Activated T-cell treated with anti-CD3 and anti-CD28 coated beads for 48 hours (primary cell): ENCODE measurements at places on chromosomes 2 and 18.

GRCh38 chr2:70525032-70525431 is 28.6 kb downstream of the TGFA start:
- DNase-seq = no peak

- DNase-seq = no peak
These were observed 48.2 kb downstream of the RNF138 start for GRCh38 chr18:32139835-32140283.

- DNase-seq = no peak
These were observed 29.5 kb downstream of the TTC32 start for GRCh38 chr2:19872302-19872701.

GRCh38 chr18:10515456-10515855 is 10.4 kb upstream of the NAPG start:
- DNase-seq = no peak

- no peak for DNase-seq
These were observed 238.7 kb downstream of the TGIF1 start for GRCh38 chr18:3688690-3689089.

- no peak for DNase-seq
These were observed 27.7 kb downstream of the EIF2AK3 start for GRCh38 chr2:88599527-88599926.

DNA sequence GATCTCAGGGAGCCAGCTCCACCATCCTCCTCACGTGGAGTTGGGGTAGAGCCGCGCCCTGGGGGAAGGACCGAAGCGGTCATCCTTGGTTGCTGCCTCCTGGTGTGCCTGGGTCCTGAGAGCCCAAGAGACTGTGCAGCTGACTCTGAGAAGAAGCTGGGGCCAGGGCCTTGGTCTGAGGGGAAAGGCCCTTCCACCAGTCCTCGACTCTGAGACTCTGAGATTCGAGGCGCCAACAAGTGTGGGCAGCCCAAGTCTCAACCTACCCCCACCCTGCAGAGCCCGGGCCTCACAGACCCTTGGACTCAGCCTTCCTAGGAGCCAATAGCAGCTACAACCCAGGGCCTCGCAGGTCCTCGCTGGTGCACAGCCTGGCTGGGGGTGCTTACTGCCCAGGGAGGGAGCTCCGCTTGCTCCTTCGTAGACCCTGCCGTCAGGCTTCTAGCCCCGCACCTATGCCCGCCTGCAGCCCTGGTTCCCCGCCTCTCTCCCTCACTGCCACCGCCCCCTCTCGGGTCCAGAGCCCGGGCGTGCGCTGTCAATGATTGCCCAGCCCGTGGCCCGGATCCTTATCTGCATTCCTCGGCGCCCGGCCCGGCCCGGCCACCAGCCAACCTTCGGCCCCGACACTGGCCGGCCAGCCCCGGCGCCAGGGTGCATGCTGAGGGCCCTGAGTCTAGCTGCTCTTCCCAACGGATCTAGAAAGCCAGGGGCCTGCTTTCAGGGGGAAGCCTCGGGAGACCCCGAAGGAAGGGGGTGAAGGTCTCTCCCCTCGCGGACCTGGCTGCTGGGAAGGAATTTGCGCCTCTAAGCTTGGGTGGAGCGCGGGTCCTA is 2.0 kb downstream of the IHH start:
- no peak for DNase-seq

- no peak for DNase-seq
These were observed 37.0 kb downstream of the PUM2 start for GRCh38 chr2:20313659-20314058.

GRCh38 chr2:41994233-41994637 is 53.6 kb upstream of the PKDCC start:
- no peak for DNase-seq

GRCh38 chr18:11487390-11487789 is 122.0 kb upstream of the SLC35G4 start:
- DNase-seq = no peak

GRCh38 chr2:193583638-193584400 is 1389.1 kb upstream of the TMEFF2 start:
- no peak for DNase-seq

DNA sequence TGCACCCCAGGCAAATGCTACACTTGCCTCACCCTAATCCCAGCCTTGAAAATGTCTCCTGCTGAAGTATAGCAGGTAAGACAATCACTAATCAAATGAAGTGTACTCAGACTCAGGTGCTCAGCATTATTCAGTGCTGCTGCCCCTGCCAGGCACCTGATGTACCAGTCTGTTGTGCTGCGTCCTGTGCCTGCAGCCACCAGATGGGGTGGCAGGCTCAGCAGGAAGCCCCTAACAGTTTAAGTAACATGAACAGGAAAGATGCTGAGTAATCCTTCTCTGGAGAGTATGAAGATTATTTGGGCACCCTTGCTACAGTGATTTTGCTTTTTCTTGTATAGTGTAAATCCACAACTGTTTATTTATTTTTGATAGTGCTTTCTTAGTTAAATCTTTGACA is 69.1 kb downstream of the TACR1 start:
- no peak for DNase-seq

DNA sequence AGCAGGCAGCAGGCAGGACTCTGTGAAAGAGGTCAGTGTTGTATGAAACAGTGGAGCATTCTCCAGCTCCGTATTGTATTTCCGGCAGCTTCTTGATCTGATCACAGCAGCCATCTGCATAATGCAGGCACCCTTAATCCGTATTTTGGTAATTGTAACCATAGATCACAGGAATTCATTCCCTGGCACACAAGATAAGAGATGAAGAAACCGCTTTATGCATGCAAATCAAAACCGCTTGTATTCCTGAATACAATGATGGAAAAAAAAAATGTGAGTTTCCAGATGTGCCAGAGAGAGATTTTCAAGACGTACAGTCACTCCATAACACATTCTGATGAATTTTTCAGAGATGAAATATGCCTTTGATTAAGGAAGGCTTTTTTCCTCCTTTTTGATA is 221.3 kb downstream of the ACKR3 start:
- no peak for DNase-seq

DNA sequence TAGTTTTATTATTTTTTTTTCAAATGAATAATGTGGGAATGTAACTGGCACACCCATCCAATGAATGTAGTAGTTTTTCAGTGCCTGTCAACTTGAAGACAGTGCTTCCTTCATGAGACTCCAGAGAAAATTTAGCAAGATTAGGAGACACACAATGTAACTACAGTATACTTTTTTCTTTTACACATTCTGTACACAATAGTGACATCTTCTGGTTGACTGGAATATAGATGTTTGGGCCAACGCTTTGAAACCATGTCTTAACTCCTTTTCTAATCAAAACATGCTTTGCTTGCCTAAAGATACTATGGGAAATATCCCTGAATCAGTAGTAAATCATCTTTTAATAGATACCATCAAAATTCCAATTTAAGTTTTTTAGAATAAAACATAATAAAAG is 229.5 kb upstream of the ZC3H15 start:
- DNase-seq = no peak

DNA sequence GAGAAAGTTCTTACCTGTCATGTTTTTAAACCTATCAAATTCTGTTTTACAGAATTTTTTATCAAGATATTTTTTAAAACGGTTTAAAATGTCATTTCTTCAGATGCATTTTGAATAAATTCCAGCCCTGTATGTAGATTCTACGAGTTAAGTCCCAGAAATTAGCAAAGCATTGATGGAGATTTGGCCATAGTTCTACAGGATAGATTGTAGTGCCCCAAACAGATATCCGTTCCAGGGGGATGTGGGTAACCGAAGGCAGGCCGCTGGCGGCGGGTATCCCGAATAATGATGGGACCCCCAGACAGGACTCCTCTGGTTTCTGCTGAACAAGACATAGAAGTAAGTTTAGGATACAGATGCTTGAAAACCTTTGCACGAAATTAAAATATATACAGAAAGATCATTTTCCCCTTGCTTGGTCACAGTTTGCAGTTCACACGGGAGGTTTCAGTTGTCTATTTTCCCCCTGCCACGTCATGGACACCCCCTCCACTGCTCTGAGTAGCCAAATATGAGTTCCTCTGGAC is 755 bp downstream of the NOL4 start:
- no peak for DNase-seq

DNA sequence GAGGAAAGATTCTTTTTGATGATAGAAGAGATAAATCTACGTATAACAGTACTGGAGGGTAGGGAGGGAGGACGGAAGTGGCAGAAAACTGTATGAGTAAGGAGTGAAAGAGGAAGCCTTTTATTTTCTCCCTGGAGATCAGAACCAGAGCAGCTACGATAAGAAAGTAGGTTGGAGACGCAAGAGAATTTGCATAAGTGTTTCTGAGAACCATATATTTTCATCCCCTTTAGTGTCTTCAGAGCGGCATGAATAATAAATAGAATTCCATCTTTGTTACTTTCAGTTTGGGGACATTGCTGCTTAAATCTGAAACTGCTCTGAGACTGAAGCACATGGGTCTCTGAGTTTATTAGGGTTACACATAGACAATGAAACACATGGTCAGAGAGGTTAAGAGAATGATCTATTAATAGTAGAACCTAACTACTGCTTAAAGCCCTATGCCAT is 230.2 kb upstream of the TNP1 start:
- DNase-seq = no peak
